ENCODE measurements at places on chromosomes 4 and X.

GRCh38 chr4:26762650-26763049 is 98.0 kb upstream of the STIM2 start:
- DNase-seq: no peak

GRCh38 chrX:123425904-123426303 is 241.8 kb downstream of the GRIA3 start:
- no peak for DNase-seq

GRCh38 chr4:2793586-2794485 is 951 bp downstream of the SH3BP2 start:
- DNase-seq: no peak

DNA sequence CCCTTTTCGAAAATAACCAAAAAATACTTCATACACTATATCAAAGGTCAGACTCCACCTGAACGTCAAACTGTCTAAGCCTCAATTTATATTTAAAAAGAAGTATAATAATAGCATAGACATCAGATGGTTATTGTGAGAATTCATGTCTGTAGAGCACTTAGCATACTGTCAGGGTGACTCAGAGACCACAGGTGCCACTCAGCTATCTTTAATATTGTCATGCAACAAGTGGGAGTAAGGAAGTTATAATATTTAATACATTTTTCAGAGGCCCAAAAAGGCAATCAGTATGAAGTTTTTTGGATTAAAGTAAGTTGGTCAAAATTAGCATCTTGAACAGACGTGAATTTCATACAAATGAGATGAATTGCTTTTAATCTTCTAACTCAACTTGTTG is 93.3 kb downstream of the PHOX2B start:
- no peak for DNase-seq

Measured in CD4-positive, alpha-beta T cell treated with Interleukin-4 for 4 hours (primary cell).